ENCODE measurements at places on chromosomes 4 and X.

GRCh38 chr4:154184238-154184637, 307.4 kb downstream of the DCHS2 start:
- DNase-seq: no peak

- DNase-seq: no peak
Measured at GRCh38 chrX:27251369-27251768, 211.8 kb downstream of the PPP4R3C start.

DNA sequence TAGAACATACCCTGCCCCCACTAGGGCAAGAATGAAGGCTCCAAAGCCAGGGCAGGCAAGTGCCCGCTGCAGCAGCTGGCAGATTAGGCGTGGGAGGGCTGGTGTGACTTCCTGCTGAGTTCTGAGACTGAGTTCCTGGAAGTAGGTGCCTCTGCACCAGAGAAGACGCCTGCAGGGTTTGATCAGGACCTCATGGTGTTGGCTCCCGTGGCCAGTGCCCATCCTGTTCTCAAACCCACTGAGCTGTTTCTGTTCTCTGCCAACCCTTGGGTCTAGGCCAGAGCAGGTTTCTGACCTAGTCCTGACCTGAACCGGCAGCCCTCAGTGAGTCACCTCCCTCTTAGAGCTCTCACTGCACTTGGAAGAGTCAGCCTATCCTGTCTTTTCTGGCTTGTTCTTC, 220.7 kb downstream of the HS6ST2 start:
- no peak for DNase-seq

DNA sequence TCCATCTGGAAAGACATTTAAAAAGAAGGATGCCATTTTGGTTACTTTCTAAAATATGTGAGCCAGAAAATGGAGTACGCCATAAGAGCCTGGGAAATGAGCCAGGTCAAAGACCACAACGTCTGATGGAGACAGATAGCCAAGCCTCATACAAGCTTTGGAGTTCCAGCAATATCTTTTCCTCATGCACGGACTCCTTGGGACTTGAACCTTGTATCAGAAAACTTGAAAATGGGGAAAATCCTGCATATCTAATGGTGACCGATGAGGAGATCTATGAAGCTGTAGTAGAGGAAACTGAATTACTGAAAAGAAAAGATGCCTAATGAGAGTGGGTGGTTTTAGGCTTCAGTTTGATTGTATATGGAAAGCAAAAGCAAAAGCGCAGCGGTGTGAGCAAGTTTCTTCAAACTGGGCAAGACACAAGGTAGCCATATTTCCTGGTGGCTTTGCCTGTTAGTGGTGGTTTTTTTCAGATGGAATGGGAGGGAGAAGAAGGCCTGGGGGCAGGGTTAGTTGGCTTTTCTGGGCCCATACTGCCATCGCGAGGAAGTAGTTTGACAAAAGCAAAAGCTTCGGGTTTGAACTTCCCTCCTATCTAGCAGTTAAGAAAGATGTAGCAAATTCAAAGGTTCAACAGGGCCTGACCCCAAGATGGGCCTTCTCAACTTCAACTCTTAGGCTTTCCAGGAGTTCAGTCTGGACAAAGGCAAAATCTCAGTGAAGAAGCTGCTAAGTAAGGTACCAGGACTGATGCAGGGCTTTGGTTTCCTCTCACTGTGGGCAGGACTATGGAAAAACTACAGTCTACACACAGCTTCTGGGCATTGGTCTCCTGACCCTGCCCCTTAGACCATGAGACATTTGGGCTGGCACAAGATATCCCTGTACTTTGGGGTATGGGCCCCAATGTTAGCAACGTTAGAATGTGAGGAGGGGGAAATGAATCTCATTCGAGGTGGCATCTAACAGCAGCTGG, 210.0 kb upstream of the STK26 start:
- DNase-seq: peak; percentile 60

DNA sequence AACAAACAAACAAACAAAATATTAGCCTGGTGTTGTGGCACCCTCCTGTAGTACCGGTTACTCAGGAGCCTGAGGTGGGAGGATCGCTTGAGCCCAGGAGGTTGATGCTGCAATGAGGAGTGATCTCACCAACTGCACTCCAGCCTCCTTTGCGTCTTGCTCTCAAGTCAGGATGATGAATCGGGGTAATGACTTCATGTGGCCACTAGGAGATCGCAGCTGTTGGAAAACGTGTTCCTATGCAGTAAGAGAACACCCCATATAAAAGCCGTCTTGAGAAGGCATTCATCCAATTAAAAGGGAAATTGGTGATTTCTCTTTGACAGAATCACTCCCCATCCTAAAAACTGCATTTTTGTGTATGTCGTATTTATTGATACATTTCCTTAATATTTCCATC, 6.9 kb downstream of the CCNB3 start:
- DNase-seq: no peak

DNA sequence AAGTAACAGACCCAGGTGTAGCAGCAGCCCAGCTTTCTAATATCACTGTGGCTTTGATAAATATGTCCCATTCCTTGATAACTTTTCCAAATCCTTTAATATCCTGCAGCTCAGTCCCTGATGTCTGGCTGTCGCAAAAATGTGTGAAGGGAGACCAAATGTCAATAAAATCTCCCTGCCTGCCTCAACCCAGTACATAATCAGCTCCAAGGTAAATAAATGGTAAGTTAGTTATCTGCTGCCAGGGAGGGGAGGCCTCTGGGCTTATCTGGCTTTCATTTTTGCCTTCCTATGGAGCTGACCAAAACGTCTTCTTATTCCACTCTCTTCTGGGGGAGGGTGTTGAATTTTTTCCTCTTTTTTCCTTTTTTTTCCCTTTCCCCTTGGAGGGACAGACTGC, 630.6 kb downstream of the MID1IP1 start:
- DNase-seq: no peak

- no peak for DNase-seq
Measured at GRCh38 chr4:4559596-4559995, 17.7 kb upstream of the STX18 start.

- peak; percentile 46 for DNase-seq
Measured at GRCh38 chrX:54807524-54808108, at the start of gene MAGED2. Gene MAGED2 (plus strand): TSS chrX:54807745. CDS start chrX:54809332, 1,587 bp downstream.

DNA sequence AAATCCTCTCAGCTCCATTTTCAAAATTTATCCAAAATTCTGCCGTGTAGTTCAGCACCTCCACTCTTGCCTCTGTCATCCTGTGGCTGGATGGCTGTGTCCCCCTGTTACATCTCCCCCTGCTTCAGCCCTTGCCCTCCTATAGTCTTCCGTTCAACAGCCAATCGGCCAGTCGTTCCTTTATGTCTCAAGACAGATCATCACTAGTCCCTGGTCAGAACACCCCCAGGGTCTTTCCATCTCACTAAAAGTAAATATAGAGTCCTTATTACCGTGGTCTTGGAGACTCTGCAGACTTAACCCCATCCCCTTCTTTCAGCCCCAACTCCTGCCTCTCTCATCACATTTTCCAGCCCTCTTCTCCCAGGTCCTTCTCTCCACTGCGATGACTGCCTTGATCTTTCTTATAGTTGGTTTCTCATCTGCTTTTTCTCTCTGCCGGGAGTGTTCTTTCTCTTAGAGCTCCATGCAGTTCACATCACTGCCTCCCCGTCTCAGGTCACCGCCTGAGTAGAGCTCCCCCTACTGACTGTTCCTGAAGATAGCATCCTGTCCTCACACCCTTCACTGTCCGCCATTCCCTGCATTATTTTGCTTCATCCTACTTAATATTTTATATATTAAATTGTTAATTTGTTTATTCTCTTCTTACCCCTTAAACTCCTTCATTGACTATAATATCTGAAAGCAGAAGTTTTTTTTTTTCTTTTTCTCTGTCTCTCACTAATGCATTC, 736.9 kb upstream of the MAGEB2 start:
- no peak for DNase-seq

Measured in globus pallidus (tissue), 1 donor.